Activated naive CD8-positive, alpha-beta T cell treated with anti-CD3 and anti-CD28 coated beads, Interleukin-2, amount 10 ng/mL, durations not matched to agents 7 days and 5 days (primary cell): ENCODE measurements at places on chromosomes 12 and 14.

DNA sequence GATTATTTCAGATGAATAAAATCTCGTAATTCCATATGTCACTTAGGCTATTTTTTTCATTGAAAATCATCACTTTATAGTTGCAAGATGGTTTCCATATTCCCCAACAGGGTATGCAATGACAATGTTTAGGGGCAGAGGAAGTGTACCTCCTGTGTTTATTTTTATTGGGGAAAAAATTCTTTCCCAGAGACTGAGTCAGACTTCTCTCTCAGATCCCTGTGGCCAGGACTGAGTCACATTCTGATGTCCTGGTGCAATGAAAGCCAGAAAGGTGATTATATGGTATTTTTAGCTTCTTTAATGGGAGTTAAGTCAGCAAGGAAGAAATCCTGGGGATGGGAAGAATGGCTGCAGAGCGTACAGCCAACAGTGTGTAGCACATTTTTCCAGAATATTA lies 196.9 kb upstream of the ALG10 start:
- DNase-seq: no peak

- peak; percentile 84 for DNase-seq
Observed at GRCh38 chr12:51391283-51392123, at the start of gene GALNT6. Gene GALNT6, minus strand, starts transcription at chr12:51391406. Its CDS starts 11,625 bp downstream, at chr12:51379781.

GRCh38 chr12:22802883-22803630 lies 178.1 kb downstream of the ETNK1 start:
- no peak for DNase-seq

DNA sequence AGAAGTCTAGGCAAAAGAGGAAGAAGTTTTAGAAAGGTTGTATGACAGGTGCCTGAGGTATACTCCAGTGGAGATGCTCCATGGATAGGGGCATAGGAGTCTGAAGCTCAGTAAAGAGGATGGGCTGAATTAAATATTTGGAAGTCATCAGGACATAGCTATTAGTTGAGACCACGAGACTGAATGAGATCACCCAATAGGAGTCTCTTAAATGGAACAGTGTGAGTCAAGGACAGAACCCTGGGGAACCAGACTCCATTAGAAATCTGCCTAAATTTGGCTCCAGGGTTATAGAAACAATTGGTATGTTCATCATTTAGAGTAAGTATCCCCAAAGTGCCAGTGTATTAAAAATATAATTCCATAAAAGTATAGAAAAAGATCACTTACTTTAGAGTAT lies 172.6 kb downstream of the PRKCH start:
- no peak for DNase-seq

DNA sequence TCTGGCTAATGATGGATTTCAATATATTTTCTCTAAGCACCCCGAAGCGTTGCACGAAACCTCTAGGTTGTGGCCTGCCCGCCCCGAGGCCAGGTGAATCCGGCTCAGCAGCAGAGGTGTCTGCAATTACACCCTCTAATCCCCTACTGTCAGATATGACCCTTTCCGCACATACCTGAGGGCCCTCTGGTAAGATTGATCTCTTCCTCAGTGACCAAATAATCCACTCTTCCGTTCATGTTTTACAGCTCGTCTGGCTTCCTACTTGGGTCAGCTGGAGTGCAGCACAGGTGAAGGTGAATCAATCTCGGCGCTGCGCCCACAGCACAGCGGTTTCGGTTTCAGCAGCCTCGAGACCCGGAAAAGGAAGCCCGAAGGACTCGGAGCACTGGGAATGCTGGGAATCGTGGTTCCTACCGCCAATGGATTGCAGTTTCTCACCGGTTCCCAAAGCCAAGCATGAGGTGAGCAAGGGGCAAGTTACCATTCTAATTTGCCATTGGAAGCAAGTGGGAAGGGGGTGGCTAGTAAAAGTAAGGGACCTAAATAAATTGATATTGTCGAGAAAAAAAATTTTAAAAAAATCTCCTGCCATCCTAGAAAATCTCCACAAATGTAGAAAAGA lies at the start of gene SYNJ2BP:
Gene SYNJ2BP (minus strand): TSS at position 366 of the 625 bp plus-strand sequence. CDS start 127 bp downstream, at position 239.
- peak; percentile 57 for DNase-seq

DNA sequence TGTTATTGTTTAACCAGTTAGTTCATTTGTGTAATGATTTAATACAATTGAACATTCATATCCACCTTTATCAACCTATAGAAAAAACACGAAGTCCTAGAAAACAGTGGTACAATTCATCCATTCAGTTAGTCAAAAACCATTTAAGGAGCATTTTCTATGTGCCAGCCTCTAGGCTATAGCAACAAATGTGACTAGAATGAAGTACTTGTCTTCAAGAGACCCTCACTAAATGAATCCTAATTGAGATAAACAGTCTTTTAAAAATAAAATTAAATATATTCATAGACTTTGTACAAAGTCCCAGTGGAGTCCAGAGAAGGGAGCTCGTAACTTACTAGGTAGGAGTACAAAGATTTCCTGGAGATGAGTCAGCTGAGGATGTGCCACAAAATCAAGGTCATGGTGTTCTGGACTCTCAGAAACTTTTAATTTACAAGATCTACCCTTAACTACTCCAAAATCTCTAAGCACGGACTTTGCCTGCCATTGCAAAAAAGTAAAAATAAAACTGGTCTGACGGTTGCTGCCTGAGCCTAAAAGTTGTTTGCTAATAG lies 430.7 kb upstream of the DCN start:
- DNase-seq: no peak

DNA sequence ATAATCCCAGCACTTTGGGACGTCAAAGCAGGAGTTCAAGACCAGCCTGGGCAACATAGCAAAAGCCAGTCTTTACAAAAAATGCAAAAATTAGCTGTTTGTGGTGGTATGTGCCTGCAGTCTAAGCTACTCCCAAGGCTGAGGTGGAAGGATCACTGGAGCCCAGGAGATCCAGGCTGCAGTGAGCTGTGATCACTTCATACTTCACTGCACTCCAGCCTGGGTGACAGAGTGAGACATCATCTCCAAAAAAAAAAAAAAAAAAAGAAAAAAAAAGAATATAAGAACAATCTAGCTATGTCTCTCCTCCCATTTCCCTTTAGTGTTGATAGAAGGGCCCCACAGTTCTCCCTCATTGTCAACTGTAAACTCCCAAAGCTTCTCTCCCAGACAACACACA lies 3.5 kb upstream of the BCAT1 start:
- no peak for DNase-seq

DNA sequence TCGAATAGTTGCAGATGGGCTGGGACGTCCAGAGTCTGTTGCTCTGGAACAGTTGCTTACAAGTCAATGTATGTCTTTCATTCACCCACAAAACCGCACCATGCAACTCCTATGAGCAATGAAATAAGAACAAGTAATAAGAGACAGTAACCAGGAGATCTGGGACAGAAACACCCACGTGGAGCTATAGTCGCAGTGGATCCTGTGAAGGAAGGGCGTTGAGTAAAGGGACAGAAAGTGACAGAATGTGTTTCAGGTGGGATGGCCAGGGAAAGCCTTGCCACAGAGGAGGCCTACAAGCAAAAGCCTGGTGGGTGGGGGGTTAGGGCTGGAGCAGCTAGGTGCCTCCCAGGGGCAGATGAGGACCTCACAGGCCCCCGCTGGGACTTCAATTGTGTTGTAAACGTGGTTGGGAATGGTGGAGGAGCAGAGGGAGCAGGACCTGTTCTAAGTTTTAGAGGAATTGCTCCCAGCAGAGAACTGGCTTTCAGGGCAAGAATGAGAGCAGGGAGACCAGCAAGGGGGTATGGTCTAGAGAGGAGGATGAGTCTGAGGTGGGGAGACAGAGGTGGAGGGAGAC lies 86.7 kb upstream of the FZD10 start:
- no peak for DNase-seq

DNA sequence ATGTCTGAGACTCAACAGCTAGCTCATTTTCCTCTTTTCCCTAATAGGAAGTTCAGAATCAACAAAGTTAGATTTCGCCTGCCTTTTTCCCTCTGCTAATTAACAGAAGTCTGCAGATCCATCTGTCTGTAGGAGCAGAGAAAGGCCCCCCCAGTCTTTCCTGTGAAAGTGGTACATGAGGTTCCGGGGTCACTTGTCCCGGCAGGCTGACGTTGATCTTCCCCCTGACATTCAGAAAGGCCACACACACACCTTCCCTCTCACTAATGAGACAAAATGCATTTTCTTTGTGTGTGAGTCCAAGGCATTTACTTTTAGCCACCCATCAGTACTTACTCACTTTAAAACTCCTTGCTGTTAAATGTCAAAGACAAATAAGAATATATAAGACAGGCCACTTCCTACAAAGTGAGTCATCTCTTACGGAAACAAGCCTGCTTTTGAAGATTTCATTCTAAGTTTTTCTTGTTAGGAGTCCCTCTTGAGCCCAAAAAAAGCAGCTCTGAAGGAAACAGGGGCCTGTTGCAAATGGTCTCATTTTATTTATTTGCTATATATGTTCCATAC lies 138.7 kb downstream of the TTC7B start:
- DNase-seq: no peak

- DNase-seq: no peak
Observed at GRCh38 chr14:52332269-52332668, 18.2 kb downstream of the PTGER2 start.

- no peak for DNase-seq
Observed at GRCh38 chr14:78227248-78228077, 57.3 kb downstream of the NRXN3 start.

- DNase-seq: no peak
Observed at GRCh38 chr12:76719171-76720041, 44.5 kb upstream of the ZDHHC17 start.

- DNase-seq: no peak
Observed at GRCh38 chr14:33738491-33738890, 212.4 kb downstream of the EGLN3 start.

DNA sequence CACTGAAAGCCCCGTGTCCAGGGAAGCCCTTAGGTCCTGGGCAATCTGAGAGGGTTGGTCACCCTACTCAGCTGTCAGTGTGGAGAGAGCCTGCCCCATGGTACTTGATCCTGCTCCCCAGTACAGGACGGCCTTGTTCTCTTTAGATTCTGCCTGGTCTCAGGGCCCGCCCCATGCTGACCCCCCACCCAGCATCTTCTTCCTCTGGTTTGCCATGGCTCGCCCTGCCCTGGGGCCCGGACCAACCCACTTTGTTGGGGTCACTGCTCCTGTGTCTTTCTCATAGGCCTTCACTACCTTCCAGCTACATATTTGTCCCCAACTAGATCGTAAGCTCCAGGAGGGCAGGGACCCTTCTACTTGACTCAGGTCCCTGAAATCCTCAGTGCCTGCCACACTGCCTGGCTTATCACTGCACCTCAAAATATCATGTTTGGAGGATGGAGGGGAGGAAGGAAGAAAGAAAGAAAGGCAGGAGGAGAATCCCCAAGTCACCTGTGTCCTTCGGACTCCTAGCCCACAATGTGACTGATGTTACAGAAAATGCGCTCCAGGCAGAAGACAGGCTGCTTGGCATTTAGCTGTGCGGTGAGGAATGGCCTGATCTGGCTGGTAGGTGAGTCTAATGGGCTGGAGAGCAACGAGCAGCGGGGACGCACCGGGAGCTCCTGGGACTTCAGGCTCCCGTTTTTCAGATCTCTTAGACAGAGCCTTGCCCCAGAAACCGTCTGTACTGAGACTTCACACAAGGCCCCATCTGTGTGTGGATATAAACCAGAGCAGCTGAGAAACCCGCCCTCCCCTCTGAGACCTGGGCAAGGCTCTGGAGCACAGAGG lies 66.1 kb downstream of the C14orf132 start:
- no peak for DNase-seq
